Common myeloid progenitor, CD34-positive (primary cell): ENCODE measurements at places on chromosomes 6 and 20.
A peak's percentile ranks its signal among the peaks of the same experiment; 100 is the strongest.

- DNase-seq, result peak; percentile 7
Observed at GRCh38 chr6:22699151-22699550, 129.8 kb downstream of the HDGFL1 start.

DNA sequence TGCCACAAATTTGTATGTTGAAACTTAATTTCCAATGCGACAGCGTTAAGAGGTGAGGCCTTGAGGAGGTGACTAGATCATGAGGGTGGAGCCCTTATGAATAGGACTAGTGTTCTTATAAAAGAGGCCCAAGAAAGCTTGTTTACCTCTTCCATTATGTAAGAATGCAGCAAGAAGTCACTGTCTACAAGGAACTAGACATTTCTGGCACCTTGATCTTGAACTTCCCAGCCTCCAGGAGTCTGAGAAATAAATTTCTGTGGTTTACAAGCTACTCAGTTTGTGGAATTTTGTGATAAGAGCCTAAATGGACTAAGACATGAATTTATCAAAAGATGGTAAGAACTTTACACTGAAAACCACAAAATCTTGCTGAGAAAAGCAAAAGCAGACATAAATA lies 173.6 kb upstream of the SGK1 start:
- no peak for DNase-seq

DNA sequence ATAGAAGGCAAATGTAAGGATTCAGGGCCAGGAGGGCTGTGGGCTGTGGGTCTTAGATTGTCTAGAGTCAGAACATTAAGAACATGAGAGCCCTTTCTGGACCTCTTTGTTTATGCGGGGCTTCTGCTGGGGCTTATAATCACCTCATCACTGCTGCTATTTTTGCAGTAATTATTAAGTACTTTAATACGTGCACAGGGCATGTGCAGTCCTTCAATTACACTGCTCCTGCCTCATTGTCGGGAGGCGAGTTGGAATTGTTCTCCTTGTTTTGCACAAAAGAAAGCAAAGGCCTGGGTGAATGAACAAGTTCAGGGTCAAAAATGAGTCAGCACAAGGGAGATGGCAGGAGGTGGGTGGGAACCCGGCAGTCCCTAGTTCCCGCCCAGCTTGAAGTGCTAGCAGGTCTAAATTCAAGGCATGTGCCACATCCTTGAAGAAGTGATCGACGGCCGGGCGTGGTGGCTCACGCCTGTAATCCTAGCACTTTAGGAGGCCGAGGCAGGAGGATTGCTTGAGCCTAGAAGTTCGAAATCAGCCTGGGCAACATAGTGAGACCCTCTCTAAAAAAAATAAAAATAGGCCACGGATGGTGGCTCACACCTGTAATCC lies 34.4 kb upstream of the PTPN1 start:
- DNase-seq, result no peak

DNA sequence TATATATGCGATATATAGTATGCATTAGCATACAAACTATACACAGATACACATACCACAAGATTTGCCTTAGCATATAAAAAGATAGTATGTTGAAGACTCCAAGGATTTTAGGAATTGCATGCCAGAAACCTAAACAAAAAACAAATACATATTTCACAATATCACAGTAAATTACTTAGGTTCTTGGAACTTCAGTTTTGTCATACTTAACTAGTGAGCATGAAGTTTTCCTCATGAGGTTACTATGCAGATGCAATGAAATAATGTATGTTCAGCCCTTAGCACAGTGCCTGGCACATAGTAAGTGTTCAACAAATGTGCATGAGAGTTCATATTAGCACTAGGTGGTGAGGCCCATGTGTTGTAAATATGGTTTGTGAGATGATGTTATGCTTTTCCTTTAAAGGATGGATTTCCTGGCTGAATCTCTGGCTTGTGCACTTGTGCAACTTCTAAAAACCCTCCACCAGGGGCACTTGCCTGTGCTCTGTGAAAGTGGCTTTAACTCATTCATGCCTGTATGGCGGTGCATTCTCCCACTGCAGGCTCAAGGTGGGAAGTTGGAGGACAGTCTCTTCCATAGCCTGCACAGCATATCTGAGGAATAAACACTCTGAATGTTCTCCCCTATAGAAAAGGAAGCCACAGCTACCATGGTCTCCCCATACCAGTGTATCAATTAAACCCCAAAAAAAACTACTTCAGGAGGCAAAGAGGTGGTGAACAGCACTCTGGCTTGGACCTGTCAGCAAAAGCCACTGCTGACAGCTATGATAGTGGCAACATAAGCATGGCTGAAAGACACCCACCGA lies 624.1 kb upstream of the CDH4 start:
- no peak for DNase-seq

DNA sequence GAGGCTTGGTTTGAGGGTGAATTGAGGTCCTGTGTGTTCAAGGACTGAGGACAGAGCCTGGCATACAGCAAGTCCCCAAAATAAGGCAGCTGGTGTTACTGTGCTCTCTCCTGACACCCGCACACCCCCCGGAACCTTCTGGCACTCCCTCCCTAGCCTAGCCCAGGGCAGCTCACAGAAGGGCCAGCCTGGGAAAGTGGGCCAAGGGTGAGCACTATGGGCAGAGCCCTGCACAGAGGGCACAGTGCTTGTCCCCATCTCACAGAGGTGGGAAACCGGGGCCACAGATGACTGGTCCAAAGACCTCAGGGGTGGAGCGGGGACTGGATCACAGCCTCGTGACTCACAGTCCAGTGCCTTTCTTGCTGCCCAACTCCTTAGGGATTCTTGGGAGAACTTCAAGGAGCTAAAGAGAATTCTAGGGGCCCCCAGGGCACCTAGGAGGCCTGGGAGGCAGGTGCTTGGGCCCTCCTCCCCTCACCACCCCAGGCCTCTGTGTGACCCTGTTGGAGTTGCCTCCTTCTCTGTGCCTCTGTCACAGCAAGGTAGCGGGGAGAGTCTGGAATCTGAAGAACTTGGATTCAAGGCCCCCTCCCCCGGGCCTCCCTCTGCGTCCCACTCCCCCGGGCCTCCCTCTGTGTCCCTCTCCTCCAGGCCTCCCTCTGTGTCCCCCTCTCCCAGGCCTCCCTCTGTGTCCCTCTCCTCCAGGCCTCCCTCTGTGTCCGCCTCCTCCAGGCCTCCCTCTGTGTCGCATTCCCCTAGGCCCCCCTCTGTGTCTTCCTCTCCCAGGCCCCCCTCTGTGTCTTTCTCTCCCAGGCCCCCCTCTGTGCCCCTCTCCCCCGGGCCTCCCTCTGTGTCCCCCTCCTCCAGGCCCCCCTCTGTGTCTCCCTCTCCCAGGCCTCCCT lies 13.5 kb downstream of the DLGAP4 start:
- no peak for DNase-seq

GRCh38 chr20:20594171-20594530 lies 118.3 kb downstream of the RALGAPA2 start:
- peak; percentile 63 for DNase-seq

GRCh38 chr20:22918286-22918983 lies 116.7 kb upstream of the SSTR4 start:
- DNase-seq, result no peak

DNA sequence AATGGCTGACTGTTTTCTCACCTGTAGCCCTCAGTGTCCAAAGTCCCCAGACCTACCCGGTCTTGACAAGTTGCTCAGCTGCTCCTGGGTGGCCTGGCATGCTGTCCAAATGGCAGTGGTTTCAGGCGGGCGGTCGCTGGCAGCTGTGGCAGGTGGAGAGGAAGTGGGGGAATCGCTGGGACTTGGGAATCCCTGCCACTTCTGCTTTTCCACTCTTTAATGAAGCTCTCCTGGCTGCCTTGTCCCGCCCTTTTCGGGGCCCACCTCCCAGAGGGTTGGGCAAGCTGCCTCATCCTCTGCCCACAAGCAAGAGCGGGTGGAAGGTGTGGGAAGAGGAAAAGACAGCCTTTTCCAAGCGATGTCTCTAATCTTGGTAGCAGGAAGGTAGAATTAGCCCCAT lies at the start of gene OCSTAMP:
Gene OCSTAMP, minus strand, starts transcription at position 194 of the 400 bp plus-strand sequence. Its CDS starts 94 bp downstream, at position 100.
- DNase-seq, result peak; percentile 79

- no peak for DNase-seq
Observed at GRCh38 chr6:88572449-88573139, 390.8 kb downstream of the RNGTT start.

- DNase-seq, result no peak
Observed at GRCh38 chr20:64113796-64114355, 6.5 kb upstream of the NPBWR2 start.

DNA sequence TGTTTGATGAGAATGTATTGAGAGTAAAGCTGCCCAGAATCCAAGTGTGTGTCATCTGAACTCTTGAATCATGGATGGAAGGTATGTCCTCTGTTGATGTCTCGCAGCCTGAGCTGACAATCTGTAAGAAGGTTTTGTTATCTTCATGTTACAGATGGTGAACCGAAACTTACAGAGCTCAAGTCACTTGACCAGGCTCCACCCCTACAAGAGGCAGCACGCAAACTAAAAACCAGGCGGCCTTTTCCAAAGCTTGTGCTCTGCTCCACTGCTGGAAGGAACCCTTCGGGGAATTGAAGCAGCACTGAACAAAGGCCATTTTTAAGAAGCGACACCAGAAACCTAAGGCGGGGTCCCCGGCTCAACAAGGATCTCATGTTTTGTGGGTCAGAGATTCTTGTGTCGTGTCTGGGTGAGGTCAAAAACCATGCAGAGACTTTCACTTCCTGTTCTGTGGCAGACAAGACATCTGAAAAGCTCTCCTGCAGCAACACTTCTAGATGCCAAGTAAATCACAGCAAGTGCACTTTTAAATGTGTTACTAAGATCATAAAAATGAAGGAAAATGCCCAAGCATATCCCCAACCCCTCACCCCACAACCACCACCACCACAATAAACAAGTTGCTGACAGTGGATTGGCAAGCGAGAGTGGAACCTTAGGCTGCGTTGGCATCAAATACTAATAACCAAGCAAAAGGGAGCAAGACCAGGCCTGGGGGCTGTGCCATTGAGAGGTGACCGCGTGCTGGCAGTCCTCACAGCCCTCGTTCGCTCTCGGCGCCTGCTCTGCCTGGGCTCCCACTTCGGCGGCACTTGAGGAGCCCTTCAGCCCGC lies 27.3 kb downstream of the NQO2 start:
- DNase-seq, result peak; percentile 44

DNA sequence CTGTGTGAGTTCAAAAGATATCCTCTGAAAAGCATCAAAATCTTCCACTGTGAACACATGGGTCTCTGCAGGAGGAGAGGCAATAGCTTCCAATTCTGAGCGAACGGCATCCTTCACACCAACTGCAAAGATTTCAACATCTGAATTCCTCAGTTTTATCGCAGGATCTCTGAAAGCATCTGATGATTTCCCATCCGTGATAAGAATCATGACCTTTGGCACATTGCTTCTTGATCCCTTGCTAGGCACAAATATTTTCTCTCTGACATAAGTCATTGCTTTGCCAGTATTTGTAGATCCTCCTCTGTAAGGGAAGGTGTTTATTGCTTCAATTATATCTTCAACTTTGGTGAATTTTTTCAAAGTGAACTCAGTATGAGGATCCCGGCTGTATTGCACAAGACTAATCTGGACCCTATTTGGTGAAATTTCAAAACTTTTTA lies 22.7 kb downstream of the COL12A1 start:
- DNase-seq, result no peak

GRCh38 chr20:46678516-46678915 lies 10.7 kb downstream of the TP53RK start:
- no peak for DNase-seq

- peak; percentile 67 for DNase-seq
Observed at GRCh38 chr6:52063584-52064344, 23.6 kb downstream of the PKHD1 start.

GRCh38 chr6:154508573-154509375 lies 1.7 kb downstream of the CNKSR3 start:
- no peak for DNase-seq

GRCh38 chr6:82568290-82568993 lies 204.8 kb downstream of the TPBG start:
- DNase-seq, result no peak

DNA sequence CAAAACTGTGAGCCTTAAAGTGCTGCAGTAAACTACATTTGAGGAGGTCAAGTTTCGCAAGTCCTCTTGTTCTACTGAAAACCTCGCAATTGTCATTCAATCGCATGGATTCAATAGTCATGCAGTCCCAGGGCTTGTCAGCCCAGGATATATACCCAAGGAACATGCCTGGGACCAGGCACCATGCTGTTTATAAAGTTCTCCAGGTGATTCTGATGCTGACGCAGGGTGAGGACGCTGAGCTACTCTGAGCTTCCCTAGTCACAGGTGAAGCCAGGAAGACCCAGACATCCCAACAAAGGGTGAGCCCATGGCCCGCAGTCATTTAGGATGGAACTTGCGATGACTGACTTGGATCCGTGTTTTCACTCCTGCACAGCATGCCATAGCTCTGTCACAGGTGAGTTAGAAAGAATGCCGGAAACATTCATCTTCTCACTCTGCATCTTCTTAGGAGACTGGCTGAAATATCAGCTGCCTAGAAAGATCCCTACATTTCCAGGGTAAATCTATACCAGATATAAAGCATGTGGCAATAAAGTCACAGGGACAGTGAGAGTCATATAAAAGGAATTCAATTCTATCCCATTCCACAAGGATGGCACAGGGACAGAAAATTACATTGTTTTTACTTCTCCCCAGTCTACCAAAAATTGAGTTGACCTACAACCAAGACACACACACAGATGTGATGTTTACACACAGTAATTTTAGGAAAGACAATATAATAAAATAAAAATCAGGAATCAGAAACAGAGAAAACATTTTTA lies 27.0 kb upstream of the SSTR4 start:
- DNase-seq, result no peak

GRCh38 chr6:1987640-1988039 lies 257.8 kb downstream of the GMDS start:
- no peak for DNase-seq

DNA sequence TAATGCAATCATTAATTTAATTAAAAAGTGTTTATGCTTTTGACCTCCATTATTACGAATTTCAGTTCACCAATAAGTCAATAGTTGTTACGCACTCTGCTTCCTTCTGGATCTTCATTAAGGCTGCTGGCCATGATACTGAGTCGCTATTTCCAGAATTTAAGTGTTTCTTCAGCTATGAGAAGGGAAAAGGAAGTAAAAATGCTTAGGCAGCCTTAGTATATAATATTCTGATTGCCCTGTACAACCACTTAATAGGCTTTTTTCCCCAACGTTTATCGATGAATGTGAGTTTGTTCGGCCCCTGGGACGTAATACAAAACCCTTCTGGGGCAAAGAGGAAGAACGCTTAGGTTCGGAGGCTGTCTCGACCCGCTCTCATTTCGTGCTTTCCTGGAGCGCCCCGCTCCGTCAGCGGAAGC lies 644 bp downstream of the OARD1 start:
- no peak for DNase-seq

GRCh38 chr6:155219299-155219698 lies 44.5 kb upstream of the CLDN20 start:
- DNase-seq, result no peak

DNA sequence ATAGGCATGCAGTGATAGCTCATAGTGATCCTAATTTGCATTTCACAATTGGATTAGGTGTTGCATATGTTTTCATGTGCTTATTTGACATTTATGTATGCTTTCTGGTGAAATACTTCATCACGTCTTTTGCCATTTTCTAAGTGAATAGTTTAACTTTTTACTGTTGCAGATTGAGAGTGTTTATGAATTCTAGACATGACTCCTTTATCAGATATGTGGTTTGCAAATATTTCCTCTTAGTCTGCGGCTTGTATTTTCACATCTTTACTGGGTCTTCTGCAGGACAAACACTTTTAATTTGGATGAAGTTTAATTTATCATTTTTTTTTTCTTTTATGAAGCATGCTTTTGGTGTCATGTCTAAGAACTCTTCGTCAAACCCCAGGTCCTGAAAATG lies 39.2 kb downstream of the CCN2 start:
- DNase-seq, result no peak
